Mucosa of gallbladder (tissue), 1 donor: ENCODE measurements at places on chromosomes 16 and 17. TPM values are rescaled to one million over a fixed set of nuclear protein-coding genes. Genes with fewer than 3 reads are reported as not detected.

GRCh38 chr16:15759070-15759469, 97.8 kb downstream of the MYH11 start:
- DNase-seq: no peak

DNA sequence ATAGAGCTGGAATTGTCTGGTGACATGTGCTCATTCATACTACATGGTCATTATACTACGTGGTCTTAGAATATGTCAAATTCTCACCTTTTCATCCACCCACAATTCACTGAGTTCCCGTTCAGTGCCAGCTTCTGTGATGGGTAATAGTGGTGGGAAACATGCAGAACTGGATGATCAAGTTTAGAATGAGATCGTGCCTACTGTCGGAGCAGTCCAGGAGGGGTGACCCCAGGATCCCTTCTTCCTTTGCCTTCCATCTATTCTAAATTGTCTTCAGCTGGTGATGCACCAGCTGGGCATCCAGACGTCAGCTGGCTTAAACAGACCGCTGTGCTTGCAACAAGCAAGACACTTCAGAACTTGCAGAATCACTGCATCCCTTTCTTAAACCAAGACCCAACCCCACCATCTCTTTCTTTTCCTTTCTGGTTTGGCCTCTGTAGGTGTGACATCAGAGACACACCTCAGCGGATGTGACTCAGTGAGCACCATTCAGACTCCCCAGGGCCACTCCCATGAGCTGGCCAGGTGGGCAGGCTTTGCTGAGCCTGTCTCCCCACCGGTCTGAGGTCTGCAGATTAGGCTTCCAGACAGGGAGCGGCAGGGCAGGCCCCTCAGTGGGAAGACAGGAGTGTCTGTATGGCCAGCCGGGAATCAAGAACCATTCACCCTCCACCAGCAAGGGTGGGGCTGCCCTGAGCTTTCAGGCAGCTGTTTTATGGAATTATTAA, 18.1 kb downstream of the C17orf100 start:
- DNase-seq: no peak

DNA sequence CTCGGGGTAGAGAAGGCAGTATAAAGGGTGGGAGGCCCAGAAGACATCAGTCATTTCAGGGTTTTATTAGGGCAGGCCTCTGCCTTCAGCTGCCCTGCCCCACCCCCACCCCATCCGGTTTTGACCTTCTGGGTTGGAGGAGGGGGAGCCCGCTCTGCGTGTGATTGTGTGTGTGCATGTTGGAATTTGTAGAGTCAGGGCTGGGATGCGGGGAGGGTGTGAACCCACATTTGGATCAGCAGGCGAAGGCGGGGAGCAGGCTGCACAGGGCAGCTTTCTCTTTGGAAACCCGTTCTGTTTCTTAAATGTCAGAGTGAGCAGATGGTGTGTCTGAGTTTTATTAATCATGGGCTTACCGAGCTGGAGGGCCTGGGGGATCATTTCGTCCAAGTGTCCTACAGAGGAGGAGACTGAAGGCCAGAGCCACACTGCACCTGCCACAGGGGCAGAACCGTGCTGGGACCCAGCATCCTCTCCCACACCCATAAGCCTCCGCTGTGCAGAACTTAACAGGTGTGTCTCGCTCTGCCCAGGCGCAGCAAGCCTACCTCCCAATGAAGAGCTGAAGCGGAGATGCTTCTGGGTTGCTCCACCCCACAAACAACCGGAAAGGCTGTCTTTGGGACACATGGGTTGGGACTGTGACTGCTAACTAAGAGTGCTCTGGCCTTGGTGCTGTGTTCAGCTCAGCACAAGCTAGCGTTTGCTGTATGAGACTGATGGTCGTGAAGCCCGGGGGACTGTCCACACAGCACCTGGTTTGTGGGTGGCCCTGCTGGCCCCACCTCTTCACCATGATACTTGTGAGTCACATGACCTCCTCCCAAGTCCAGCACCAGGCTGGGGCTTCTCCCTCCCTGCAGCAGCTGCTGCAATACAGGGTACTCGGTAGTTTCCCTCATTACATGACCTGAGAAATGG, 70.9 kb upstream of the GSE1 start:
- no peak for DNase-seq

The TBC1D3D gene
- total RNA-seq: 0.58 TPM

DNA sequence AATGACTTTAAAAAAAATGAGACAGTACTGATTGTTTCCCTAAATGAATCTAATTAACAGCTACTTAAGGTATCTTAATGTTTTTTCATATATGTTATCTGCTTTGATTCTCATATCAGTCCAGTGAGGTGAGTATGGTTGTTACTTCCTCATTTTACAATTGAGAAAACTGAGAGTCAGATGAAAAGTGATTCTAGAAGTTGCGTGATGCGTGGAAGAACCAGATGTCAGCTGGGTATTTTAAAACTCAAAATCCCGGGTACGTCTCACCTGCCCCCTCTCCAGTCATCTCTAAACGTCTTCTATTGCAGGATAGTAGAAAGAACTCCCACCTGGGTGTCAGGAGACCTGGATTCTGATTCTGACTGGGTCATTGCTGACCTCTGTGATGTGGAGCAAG, 89.2 kb downstream of the MAP2K6 start:
- DNase-seq: no peak

GRCh38 chr16:1366712-1367299, 15.1 kb downstream of the GNPTG start:
- DNase-seq: no peak

The DUXB gene
- total RNA-seq: not detected

The CDRT4 gene
- 6.0 TPM for total RNA-seq

DNA sequence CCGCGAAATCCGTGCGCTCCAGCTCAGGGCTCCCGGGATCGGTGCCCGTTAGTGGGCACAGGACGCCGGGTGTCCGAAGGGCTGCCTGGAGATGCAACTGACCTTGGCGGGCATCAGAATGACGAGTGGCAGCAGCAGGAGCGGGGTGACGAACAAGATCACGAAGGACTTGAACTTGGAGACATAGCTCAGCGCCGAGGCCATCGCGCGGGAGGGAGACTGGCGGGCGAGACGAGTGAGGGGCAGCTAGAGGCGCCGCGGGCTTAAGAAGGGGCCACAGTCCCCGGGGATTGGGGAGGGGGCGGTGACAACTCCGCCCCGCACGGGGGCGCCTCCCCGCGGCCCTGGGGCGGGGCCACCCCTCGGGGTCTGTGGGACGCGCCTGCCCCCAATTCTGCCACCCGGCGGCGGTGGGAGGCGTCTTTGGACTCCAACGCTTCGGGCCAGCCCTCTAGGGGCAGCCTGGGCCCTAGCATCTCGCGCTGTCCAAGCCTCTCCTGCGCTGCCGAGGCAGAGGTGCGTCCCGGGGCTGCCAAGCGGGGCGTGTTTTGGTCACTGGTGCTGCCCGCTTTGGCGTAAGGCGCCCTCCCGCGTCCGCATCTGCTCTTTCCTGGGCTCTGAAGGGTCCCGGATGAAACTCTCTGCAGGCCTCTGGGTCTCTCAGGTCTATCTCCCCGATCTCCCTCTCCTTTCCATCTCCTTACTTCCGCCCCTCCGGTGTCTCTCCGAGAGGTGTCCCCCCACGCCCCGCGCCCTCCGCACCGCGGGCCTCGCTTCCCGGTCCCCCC, at the start of gene SLC13A5:
Gene SLC13A5 (minus strand): TSS at position 240 of the 788 bp plus-strand sequence. CDS start 36 bp downstream, at position 204.
- no peak for DNase-seq

DNA sequence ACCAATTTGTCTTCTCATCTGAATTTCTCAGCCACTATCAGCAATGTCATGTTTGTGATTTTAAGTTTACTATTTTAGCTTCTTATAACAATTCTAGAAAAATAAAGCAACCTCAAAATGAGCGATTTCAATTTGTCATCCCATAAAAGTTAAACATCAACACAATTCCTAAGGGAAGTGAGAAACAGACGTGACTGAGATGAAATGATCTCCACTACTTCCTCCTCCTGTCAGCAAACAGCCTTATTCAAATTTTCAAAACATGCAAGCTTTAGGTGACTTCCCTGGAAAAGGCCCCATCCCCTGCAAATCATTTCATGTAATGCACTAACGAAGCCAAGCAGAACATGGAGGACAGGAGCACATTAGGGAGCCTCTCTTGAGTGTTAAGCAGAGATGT, 64.9 kb downstream of the ZNF652 start:
- DNase-seq: no peak

The FBXO39 gene
- 0.23 TPM for total RNA-seq

DNA sequence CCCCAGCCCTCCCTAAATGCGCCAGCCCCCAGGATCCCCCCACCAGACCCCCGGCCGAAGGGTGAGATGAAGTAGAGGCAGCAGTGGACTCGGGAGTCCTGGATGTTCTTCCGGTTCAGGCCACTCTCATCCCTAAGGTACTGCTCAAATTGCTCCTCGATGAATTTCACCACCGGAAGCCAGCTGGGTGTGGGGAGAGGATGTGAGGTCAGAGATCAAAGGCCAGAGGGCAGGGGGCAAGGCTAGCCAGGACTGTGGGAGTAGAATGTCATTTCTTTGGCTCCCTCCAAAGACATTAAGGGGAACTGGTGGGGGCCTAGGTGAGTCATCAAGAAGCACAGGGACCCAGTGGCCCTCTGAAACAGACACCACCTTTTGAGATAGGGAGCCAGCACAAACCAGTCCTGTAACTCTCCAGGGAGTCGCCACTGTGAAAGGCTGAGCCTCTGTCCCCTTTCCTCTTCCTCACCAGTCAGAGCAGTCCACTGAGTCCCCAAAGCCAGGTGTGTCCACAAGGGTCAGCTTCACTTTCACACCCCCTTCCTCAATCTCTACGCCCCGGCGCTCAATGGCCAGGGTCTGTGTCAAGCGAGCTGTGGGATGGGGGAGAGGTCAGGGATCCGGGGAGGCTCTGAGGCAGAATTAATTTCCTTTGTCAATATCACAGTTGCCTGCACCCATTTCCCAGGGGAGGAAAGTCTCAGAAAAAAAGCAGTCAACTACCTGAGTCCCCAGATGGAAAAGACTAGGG, 895 bp downstream of the SEPTIN1 start:
- no peak for DNase-seq

The SPIRE2 gene
- total RNA-seq: 19.9 TPM

The CD300H gene
- total RNA-seq: not detected

The ODAD4 gene
- 1.6 TPM for total RNA-seq

DNA sequence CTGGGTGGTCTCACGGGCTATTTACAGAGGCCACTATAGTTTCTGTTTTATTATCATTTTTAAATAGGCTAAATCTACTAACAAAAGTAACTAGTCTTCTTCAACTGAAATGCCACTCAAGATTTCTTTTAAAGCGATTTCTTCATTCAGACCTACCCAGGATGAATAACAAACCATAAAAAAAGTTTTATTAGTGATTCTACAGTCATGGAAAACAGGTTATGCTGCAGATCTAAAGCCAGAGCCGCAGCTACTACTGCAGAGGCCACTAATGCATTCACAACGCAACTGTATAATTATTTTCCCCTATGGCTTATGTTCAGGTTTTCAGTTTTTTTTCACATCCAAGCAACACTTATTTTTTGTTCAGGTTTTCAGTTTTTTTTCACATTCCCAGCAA, 136.2 kb upstream of the AXIN2 start:
- DNase-seq: no peak

- no peak for DNase-seq
Observed at GRCh38 chr16:12775656-12776236, 27.9 kb downstream of the CPPED1 start.

The SOCS3 gene
- 11.9 TPM for total RNA-seq

DNA sequence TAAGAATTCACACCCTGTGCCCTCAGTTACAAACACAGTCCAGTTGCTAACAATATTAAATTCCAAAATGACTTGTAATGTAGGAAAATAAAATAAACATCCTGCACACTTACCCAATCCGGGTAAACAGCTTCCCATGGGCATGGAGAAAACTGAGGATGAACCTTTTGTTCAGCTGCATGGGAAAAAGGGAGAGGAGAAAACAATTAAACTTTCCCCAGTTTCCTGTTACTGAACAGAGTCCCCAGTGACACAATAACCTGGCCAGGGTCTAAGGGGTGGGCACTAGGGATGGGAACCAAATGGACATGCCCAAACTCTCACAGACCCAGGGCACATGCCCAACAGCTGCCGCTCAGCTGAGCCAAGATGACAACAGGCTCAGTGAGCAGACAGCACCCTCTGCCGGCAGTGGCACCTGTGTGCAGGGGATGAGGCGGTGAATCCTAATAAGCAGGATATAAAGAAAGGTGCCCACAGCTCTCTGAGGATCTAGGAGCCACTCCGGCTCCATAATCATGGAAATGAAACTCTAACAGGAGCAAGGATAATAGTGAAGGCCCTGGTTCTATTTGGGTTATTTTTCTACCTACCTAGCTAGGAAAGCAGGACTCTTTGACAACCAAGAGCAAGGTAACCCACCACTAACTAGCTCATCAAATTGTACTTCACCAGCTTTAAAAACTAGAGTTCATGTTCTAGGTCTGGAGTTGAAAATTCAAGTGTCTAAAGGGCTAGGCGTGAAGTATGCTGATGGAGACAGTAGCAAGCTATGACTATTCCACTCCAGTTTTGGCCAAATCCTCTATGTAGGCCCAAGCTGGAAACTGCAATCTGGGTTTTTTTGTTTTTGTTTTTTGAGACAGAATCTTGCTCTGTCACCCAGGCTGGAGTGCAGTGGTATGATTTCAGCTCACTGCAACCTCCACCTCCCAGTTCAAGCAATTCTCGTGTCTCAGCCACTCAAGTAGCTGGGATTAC, 58.8 kb downstream of the SMG6 start:
- peak; percentile 82 for DNase-seq

The KIF18B gene
- 1.4 TPM for total RNA-seq

DNA sequence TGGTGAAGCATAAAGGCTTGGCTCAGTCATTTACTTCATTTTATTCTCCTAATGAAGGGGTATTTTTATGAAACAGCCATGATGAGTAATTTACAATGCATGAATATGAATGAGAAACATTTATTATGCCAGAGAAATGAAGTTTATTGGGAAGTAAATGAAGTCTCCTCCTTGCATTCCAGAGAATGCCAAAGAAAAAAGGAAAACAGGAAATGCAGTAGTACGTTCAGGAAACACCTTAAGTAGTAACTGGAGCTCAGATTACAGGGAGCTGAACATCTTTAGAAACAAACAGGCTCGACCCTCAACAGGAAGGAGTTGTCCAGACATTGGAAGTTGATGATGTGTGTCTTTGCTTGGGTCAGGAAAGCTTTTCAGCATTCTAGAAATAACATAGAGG, 4.6 kb downstream of the KRT34 start:
- DNase-seq: no peak

The PIRT gene
- 0.32 TPM for total RNA-seq

The HOXB3 gene
- total RNA-seq: 17.2 TPM

DNA sequence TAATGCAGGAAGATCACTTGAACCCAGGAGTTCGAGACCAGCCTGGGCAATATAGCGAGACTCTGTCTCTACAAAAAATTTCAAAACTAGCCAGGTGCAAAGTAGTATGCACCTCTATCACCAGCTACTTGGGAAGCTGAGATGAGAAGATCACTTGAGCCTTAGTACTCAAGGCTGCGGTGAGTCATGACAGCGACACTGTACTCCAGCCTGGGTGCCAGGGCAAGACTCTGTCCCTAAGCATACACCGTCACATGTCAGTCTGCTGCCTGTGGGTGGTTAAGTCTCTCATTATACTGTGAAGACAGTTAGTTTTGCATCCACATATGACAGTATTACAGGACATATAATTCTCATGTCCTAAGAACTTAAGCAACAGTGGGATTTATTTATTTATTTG, 21.8 kb downstream of the NMRAL1 start:
- DNase-seq: no peak

GRCh38 chr17:49455272-49455861, 39.7 kb upstream of the NGFR start:
- DNase-seq: no peak

The SP6 gene
- 0.14 TPM for total RNA-seq
